ENCODE measurements at places on chromosomes 6 and 20.

DNA sequence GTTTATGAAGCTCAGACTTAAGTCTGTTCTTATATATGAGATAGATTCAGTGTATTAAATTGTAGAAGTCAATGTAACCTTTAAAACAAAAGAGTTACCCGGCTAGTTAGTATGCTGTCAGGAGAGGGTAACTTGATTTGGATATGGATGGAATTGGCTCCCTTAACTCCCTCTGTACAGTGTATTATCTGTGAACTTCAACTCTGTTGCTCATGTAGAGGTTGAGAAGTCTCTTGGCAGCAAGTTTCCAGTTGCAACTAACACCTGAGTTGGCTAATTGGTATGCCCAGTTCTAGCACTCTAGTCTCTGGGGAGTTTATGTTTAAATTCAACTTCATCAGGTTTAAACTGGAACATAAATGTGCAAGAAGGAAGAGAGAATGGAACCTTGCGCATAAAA lies 111.0 kb downstream of the NCOA3 start:
- no peak for DNase-seq

DNA sequence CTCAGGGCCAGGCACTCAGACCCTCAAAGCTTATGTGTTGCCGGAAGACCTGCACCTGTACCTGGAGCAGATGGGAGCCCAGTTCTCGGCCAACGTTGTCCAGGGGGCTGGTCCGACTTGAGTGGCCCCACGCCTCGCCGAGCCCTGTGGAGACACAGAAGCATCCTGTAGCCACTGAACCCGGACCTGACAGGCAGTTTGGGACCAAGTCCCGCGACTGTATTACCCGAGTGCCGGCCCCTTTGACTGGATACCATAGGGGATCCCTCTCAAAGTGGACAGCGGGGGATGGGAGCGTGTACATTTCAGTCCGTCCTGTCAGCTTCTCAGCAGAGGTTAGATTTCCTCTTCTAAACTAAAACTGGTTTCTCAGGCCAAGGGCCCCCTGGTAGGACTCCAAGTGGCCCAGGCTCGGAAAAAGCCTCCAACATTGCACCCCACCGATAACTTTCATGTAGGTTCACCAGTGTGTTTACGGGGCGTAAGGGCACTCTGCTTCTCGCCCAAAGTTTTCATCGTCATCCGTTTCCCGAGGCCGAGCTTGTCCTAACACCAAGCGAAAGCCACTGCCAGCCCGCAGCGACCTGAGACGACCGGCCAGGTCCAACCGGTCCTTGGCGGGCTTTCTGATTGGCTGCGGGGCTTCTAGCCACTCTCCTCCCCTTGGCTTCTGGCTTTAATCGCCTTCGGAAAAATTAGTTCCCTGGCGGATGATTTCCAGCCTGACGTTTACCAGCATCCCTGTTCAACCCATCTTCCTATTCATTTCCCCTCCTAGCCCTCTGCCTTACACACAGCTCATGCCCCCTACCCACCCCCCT lies 10.8 kb downstream of the SIM1 start:
- no peak for DNase-seq

GRCh38 chr6:112594886-112595594 lies 247.9 kb downstream of the RFPL4B start:
- DNase-seq: no peak

DNA sequence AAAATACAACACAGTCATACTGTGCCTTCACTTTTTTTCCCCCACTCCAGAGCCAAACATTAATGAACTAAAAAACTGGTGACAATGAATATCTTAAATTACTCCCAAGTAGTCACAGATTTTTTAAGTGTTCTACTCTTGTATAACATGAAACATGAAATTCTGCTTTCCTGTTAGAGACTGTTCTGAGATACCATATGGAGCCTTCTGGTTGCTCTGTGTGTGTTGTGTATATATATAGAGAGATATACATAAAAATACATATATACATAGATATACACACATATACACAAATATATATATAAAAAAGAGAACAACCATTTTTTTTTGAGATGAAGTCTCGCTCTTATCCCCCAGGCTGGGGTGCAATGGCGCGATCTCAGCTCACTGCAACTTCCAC lies 63.5 kb downstream of the NUDT3 start:
- no peak for DNase-seq

GRCh38 chr6:72022830-72023229 lies 136.5 kb downstream of the RIMS1 start:
- DNase-seq: no peak

DNA sequence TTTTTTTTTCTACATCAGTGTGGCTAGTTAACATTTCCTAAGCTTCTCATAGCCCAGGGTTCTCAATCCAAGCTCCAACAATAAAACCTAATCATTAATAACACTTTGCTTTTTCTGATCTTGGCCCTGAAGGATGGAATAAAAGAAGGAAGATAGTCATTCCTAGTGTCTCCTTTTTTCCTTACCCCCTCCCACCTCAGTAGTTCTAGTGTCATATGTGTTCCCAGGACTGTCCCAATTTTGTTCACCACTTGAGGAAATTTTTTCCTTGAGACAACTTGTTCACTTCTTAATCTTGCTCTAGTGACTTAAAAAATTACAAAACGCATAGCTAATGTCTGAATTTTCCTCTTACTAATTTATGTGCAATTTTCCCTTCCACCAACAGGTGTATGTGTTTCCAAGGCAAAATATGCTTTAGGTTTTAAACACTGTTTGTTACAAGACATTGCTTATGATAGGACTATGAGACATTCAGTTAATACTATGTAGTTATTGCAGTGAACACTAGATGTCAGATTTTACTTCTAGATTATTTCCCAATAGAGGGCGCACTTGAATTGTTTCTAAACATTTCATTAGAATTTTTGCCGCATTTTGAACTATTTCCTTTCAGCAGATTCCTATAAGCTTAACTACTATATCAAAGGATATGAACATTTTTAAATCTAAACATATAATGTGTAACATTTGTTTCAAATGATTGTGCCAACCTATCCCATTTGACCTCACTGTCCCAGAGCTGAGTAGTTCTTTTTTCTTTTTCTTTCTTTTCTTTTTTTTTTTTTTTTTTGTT lies 18.5 kb upstream of the C6orf141 start:
- DNase-seq: peak; percentile 30

DNA sequence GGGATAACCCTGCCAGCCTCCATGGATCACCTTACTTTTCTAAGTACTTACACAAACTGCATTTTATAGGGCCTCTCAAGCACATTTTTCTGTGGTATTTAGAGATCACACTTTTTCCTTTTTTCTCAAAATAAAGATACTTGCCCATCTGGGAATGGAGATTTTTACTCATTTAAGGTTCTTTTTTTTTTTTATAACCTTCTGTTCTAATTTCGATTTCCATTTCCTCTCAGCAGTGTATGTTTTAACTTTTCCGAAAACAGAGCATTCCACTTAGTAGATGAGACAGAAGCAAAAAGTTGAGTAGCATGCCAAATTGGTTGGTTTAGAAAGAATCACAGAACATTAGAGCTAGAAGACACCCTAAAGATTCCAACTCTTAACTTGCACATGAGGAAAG lies 214.3 kb downstream of the ARHGAP18 start:
- no peak for DNase-seq

GRCh38 chr20:32522526-32522775 lies 62.7 kb downstream of the NOL4L start:
- DNase-seq: no peak

DNA sequence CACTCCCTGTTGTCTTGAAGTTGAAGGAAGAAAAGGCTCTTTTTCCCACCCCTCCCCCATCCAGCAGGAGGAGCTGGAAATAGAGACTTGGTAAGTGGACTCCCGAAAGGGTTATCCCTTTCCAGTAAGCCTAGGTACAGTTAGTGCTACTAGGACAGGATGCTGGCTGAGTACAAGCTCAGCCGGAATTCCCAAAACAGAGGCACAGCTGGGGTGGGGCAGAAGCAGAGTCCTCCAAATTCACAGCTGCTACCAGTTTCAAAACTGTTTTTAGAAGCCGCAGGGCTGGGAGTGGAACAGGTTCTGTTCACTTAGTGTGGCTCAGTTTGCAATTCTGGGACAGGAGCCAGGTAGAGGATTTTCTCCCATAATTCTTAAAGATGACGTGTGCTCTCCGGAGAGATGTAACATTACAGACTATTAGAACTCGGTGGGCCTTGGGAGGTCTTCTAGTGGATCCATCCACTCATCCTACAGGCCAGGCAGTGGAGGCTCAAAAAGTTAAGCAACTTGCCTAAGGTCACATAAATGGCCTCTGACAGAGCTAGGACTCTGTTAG lies 19.0 kb upstream of the UTRN start:
- no peak for DNase-seq

GRCh38 chr6:105867821-105868220 lies 218.3 kb upstream of the PRDM1 start:
- no peak for DNase-seq

DNA sequence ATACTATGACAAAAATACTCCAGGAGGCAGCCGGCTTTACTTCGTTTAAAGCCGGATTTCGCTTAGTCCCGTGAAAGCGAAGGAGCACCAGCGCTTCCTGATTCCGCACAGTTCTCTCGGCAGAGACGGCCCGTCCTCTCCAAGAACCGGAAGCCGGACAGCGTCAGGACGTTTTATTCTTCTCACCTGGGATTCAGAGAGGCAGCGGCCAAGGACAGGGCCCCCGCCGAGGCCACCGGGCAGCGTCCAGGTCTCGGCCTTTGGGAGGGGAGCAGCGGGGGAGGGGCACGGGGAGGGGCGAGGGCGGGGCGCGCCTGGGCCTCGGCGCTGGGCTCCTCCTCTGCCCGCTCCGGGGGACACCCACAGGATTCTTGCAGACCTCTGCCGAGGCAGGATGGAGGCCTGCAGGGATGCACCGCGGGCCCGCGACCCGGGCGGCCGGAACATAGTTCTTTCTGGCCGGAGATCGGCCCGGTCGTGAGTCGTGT lies 2.8 kb upstream of the DIDO1 start:
- peak; percentile 37 for DNase-seq

DNA sequence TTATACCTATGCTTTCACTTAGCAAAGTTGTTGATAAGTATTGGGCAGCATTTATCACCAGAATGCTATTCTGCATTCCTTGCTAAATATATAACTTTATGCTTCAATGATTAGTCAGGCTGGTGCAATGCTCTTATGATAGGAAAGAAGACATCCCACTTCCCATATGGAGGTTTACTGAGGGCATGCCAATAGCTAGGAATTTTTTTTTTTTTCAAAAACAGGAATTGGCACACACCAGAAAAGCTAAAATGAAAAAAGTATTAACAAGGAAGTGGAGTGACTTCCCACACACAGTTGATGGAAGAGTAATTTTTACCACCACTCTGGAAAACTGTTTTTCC lies 90.8 kb downstream of the FRK start:
- no peak for DNase-seq

GRCh38 chr6:11752360-11752759 lies 26.2 kb downstream of the ADTRP start:
- no peak for DNase-seq

DNA sequence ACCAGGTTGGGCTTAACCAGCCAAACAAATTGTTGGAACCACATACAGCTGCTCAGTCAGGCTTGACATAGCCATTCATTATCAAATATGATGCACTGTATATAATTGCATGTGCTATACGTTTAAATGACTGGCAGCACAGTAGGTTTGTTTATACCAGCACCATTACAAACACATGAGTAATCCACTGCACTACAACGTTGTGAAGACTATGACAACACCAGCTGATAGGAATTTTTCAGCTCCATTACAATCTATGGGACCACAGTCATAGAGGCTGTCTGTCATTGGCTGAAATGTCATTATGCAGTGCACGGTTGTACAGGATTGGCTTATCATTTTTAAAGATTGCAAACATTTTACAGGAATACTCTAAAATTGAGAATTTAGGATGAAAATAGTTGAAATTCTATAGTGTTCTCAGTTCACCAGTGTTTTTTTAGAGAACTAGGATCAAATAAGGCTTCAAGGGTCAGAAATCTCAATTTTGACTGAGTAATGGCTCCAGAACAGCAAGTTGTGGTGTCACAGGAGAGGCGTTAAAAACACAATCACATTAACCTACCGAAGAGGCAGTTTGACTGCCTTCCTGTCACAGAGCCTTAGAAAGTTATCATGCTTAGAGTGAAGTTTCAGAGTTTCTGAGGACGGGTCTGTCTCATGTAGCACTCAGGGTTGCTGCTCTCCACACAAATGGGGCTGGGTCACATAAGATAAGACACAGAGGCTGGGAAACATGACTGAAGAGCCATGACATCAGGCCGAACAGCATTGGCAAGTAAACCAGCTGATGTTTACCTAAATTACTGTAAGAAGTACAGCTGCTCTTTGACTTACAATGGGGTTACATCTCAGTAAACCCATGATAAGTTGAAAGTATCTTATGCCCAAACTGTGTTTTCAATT lies 60.7 kb upstream of the SMLR1 start:
- DNase-seq: no peak

GRCh38 chr6:103672169-103672568 lies 1187.5 kb downstream of the HACE1 start:
- no peak for DNase-seq

GRCh38 chr6:166570929-166571713 lies 15.4 kb downstream of the RAMACL start:
- no peak for DNase-seq

- peak; percentile 4 for DNase-seq
Measured at GRCh38 chr6:20377623-20378265, 23.9 kb upstream of the E2F3 start.

DNA sequence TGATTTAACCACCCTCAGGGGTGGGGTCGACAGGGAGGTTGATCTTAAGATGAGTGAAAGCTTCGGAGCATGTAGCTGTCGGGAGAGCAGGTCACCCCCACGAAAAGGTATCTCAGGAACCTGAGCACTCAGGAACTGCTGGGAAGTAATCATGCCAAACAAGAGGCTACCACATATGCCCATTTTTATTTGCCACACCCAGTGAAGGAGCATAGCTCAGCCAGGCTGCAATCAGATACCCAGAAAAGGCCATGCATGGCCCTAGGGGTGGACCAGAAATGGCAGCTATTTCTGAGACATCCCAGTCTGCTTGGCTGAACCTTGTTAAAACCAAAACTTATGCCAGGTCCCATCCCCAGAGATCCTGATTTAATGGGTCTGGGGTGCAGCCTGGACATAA lies 72.7 kb upstream of the ISM1 start:
- no peak for DNase-seq

GRCh38 chr20:44532981-44533331 lies 11.1 kb upstream of the SERINC3 start:
- peak; percentile 19 for DNase-seq

GRCh38 chr6:149231778-149232177 lies 85.7 kb upstream of the TAB2 start:
- no peak for DNase-seq

DNA sequence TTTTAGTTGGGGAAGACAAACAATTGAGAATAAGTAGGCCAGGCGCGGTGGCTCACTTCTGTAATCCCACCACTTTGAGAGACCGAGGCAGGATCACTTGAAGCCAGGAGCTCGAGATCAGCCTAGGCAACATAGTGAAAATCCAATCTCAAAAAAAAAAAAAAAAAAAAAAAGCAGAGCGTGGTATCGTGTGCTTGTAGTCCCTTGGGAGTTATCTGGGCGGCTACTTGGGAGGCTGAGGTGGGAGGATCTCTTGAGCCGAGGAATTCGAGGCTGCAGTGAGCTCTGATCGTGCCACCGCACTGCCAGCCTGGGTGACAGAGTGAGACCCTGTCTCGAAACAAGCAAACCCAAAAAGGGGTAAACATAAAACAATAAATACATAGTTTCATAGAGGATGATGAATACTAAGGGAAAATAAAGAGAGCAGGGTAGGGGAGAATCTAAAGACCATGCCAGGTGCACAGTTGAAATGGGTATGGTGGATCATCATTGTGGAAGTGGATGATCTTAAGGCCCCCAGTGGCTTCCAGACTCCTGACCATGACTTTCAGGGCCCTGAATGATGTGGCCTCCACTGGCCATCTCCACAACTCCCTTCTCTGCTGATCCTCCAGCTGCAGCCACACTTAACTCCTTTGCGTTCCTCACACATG lies 947 bp downstream of the POFUT1 start:
- no peak for DNase-seq

- DNase-seq: no peak
Measured at GRCh38 chr6:41573985-41574384, 27.8 kb downstream of the FOXP4 start.

Measured in CD4-positive, alpha-beta T cell treated with Interleukin-15 for 4 hours (primary cell).